ENCODE measurements at places on chromosomes 13 and 19.
A peak's percentile ranks its signal among the peaks of the same experiment; 100 is the strongest.

DNA sequence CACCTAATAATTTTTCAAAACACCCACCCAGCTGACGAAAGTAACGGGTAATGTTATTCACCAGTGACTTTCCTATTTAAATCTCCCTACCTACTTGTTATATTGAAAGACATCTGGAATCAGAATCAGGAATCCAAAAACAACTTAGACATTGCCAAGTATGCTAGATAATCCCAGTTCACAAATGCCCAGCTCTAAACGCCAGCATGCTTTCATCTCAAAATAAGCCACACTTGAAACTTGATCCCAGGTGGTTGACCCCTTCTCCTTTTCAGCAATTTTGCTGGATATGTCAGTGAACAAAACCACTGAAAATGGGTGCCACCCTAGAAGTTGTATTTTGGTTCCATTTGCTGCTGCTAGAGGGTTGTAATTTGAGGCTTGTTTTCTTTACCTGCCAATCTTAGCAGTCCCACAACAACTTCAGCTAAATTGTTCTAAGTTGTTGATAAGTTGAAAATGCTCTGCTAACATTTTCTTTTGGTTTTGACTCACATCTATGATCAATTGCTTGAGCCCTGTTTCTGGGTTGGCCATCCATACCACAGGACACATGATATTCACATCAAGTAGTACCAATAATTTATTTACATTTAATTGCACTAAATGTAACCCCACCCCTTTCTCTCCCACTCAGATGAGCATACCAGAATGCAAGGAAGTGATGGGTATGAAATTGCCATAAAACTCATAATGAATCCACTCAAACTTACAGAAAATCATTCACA, 66.4 kb downstream of the DCT start:
- no peak for DNase-seq

DNA sequence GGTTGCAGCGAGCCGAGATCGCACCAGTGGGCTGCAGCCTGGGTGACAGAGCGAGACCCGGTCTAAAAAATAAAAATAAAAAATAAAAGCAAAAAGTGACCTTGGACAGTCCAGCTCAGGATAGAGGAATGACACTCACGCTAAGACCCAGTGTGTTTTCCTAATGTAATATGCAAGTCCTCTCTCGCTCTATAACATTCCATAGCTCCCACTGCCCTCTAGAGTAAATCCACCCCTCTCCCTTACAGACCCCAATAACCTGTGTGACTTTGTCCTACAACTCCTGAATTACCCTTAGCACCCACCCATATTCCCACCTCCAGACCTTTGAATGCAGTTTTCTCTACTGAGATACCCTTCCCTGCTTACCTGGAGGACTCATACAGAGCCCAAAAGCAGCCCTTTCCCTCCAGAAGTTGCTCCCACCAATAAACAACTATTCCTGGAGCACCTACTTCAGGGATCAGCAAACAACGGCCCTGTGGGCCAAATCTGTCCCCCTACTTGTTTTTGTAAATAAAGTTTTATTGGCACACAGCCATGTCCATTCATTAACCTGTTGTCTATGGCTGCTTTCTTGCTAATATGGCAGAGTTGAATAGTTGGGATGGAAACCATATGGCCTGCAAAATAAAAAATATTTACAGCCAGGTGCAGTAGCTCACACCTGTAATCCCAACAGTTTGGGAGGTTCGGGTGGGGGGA, 39.8 kb upstream of the PTPRS start:
- DNase-seq, result no peak

GRCh38 chr19:1295169-1296012, 9.7 kb downstream of the EFNA2 start:
- no peak for DNase-seq

GRCh38 chr19:45790942-45791341, 1.7 kb downstream of the DMWD start:
- DNase-seq, result no peak

GRCh38 chr13:101473458-101473857, 21.0 kb downstream of the ITGBL1 start:
- no peak for DNase-seq

- DNase-seq, result no peak
These were observed 327.6 kb downstream of the FGF9 start for GRCh38 chr13:21998279-21998990.

DNA sequence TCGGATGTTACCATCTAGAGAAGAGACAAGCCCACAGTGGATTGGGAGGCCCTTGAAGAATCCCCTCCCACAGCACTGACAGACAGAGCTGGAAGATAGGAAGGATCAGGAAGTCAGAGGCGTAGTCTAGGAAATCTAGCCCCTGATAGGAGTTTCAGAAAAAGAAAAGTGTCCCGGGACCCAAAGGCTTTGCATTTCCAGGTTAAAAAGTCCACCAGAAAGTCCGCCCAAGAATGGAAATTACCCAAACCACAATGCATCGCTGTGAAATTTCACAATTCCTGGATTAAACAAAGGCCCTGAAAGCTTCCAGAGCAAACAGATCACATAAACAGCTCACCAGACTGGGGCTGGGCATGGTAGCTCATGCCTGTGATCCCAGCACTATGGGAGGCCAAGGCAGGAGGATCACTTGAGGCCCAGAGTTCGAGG, 146.9 kb downstream of the KDM4B start:
- no peak for DNase-seq

DNA sequence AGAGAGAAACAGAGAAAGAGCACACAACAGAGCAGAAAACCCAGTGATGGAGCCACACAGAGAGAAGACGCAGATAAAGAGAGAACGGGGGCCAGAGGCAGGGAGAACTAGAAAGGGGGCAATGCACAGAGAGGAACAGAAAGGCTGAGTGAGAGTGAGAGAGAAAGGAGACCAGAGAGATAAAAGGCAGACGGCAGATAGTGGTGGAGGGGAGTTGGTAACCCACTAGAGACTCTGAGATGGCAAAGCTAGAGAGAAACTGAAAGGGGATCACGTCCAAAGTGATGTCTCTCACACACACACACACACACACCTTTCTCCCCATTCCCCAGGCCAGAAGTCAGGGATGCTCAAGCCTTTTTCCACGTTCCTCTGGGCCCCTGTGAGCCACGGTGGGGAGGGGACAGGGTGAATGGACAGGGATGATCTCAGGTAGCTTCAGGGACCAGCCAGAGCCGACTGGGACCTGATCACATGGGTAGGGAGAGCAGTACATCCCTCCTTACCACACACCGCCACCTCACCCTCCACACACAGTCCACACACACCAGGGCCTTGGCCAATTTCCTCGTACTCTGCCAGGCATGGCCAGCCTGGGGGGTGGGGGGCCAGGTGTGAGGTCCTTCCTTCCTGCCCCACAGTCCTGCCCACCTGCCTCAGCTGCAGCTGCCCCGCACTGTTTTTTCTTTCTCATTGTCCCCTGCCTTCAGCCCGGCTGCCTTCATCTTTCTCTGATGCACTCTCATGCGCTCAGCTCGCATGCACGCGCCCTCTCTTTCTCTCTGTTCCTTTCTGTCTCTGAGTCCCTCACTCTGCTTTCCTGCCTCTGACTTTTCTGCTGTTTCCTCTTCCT, 22.5 kb upstream of the POU2F2 start:
- DNase-seq, result no peak

- no peak for DNase-seq
These were observed 44.6 kb downstream of the GGACT start for GRCh38 chr13:100543872-100544602.

DNA sequence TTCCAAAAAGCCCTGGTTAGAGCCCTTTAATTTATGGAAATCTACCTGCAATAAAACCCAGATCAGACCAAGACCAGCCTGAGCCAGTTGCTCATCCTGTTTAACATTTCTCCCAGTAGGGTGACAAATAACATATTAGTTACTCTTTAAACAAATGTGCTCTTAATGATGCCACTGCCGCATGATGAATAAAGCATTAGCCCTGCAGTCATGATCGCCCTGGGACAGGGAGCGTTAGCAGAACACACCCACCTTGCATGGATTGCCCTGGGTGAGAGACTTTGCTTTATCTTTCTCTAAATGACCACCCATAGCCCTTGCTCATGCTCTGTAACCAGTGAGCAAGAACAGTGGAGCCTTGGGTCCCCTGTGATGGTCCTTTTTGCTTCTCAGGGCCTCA, 362.4 kb downstream of the ENOX1 start:
- no peak for DNase-seq

- no peak for DNase-seq
These were observed 7.4 kb upstream of the CLEC4G start for GRCh38 chr19:7739211-7739755.

DNA sequence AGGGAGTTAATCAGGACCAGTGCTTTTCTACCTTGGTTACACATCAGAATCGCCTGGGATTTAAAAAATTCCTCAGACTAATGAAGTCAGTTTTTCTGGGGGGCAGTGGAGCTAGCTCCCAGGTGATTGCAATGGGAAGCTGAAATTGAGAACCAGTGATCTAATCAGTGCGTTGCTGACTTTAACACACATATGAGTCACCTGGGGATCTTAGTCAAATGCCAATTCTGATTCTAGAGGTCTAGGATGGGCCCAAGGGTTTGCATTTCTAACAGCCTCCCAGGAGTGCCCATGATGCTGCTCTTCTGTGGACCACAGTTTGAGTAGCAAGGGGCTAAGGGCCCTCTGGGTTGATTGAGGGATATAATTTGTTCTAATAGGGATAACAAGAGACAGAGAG, 54.5 kb downstream of the KL start:
- DNase-seq, result no peak

GRCh38 chr19:35935911-35936737, at the start of gene LRFN3:
Gene LRFN3 (plus strand): TSS chr19:35936374. CDS start chr19:35939426, 3,052 bp downstream.
- DNase-seq, result peak; percentile 48

DNA sequence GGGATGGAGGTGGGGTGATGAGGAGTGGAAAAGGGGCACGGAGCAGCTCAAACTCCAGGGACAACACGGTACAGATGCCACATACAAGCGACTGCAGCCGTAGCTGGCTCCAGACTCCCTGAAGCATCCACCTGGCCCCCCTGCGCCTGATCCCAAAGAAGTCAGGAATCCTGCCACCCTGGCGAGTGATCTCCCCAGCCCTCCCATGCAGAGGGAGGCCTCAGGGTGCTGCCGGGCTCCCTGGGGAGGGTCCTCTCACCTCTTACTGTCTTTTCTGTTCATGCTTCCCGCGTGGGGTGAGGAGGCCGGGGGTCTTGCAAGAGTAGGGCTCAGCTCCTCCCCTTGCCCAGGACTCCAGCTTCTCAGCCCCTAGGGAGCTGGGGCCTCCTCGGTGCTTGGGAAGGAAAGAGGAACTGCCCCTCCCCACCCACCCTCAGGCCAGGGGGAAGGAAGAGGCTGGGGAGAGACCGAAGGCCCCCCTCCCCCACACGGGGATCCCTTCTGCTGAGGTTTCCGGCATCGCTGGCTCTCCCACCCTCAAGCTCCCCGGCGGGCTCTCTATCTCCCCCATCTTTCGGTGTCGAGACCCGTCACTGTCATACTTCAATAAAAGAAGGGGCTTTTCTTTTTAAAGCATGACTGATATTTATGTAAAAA, at the start of gene RASGRP4:
Gene RASGRP4, minus strand, starts transcription at position 410 of the 657 bp plus-strand sequence. Its CDS starts 128 bp downstream, at position 282.
- DNase-seq, result no peak

GRCh38 chr13:59461411-59461810, 702.3 kb downstream of the DIAPH3 start:
- no peak for DNase-seq

DNA sequence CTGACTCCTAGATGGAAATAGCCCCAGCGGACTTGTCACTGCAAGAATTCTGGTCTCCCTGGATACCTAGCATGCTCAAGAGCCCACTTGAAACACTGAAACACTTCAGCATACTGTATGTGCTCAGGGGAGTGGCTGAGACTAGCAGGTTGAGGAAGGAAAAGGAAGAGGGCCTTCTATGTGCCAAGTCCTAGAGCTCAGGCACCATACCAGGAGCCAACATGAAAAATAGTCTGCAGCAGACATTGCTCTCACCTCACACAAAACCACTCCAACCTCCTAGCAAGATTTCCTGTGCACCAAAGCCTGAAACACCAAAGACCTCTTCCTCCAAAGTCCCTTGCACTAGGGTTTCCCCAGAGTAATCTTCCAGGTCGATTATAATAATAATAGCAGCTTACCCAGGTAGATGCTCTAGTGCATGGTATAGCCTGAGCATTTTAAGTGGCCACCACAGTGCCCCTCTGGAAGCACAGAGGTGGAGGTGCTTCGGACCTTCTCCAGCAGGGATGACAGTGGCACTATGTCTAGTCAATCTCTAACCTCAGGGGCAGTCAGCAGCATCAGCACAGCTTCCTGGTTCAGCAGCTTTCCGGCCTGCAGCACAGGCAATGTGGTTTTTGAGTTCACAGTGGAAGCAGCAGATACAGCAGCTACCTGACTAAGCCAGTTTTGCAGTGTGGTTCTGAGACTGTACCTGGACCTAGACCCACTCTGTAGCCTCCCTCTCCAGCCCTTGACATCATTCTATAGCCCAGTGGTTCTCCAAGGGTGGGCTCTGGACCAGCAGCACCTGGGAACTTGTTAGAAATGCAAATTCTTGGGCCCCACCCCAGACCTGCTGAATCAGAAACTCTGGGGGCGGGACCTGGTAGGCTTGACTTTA, 45.6 kb upstream of the UBE2L5 start:
- DNase-seq, result no peak

DNA sequence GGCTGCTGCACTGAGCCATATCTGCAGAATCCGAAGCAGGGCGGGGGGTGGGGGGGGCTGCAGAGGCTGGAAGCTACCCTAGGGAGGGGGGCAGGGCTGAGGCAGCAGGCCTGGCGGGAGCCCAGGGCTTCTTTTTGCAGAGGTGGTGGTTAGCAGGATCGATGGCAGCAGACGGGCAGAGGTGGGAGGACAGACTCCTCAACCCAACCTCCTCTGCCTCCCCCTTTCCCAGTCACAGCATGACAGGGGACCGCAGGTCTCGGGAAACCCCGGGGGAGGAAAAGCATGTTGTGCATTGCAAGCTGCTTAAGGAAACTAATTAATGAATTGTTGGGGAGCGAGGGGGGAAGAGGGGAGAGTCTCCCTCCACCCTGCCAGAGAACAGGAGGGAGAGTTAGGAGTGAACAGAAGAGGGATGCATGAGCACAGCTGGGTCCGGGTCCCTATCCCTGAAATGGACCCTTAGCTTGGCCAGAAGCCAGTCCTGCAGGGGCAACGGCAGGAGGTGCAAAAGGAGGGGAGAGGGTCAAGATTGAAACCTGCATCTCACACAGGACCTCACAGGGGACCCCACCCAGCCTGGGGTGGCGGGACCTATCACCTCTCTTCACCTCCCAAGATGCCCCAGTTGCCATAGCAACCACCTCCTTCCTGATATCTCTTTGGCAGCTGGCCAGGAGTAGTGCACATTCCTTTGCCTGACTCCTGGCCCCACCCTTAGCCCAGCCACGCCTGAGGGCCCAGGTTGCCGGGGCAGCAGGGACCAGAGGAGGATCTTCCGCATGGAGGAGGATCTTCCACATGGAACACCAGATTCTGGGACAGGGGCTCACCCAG, 1.8 kb downstream of the FXYD7 start:
- DNase-seq, result no peak

GRCh38 chr13:34733721-34734120, 208.3 kb upstream of the NBEA start:
- no peak for DNase-seq

DNA sequence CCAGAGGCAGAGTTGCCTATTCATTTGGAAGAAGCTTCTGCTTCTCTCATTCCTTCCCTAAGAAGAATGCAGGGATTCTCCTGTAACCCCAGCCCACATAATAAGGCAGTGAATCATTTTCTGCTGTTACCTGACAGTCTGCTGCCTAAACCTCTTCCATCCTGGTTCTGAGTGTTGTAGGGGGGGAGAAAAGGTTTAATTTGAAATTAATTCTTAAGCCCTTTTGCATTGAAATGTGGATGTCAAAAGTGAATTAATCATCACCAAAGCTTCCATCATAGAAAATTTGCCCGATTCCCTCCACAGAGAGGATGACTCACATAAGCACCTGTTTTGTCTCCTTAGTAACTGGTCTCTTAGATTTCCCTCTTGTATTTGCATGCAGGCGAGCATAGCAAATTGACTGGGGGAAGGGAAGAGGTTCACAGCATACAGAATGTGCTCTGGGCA, 146.7 kb upstream of the FNDC3A start:
- DNase-seq, result no peak

GRCh38 chr13:110014719-110015118, 228.3 kb upstream of the IRS2 start:
- DNase-seq, result no peak
